ENCODE measurements at places on chromosomes 6 and 20.
A peak's percentile ranks its signal among the peaks of the same experiment; 100 is the strongest.

DNA sequence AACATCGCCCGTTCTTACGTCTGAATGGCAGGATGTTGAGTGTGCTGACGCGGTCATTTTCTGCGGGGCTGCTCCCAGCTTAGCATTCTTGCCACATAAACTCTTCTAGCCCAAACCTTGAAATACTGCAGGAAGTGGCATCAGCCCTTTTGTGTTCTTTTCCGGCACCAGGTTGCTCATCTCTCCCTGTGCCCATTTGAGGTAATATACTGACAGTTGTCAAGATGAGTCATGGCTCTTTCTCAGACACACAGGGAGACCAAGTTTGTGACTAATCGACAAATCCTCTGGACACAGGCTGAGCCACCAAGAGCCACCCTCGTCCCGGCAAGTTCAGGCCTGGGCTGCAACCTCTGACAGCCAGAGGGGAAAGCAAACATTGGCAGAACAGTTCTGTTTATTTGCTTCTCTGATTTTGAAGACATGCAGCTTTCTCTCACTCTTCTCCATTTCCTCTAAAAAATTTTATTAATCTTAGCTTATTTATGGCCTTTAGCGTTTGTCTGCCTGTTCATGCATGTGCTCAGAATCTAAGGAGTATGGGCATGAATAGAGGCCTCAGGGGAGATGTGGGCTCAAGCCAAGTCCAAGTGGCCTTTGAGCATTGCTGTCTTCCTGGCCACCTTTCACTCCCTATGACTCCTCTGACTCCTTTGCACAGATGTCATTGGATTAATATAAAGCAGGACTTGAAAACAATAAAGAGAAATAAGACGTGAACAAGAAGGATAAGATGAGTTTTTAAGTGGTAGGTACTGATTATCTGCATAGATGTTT is 328.2 kb upstream of the JAG1 start:
- no peak for DNase-seq

DNA sequence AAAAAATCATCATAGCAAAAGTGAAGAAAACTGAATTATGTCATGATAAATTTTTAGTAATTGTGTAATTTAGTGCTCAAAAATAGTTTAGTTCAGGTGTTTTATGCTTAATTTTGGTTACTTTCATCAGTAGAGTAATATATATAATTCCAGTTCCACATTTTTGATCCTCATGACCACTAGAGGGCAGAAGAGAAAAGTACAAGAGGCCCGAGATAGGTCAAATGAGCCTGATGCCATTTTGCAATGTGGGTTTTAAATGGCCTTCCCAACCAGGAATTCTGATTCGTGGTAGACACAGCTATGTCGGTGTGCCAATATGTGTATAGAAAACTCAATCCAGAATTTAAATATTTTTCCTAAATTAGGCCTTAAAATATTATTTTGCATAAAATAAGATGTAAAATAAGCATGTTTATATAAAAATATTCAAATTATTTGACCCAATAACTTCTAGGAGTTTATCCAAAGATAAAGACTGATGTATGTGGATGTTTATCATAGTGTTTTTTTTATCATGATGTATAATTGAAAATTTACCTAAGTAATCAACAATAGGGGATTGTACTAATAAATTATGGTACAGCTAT is 159.7 kb upstream of the RPS6KA2 start:
- no peak for DNase-seq

DNA sequence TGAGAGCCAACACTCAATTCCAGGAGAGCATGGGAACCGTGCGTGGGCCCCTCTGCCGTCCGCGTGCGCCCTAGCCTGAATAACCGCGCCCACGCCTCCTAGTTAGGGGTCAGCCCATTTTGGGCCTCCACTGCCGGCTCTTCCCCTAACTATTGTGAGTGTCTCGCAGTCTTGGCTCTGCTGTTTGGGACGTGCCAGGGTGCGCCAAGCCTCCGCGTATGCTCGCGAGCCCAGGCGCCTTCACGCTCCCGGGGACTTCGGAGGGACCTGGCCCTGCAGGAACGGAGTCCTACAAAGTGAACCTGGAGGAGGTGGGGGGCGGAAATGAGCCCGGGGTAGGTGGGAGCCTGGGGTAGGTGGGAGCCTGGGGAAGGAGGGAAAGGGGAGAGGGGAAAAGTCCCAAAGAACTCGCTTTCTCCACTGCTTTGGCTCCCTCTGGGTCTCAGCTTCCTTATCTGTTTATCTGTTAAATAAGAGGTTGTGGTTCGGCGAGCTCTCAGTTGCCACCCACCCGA is 873 bp upstream of the GCM2 start:
- no peak for DNase-seq

GRCh38 chr6:108253241-108253640 is 7.6 kb downstream of the SNX3 start:
- no peak for DNase-seq

DNA sequence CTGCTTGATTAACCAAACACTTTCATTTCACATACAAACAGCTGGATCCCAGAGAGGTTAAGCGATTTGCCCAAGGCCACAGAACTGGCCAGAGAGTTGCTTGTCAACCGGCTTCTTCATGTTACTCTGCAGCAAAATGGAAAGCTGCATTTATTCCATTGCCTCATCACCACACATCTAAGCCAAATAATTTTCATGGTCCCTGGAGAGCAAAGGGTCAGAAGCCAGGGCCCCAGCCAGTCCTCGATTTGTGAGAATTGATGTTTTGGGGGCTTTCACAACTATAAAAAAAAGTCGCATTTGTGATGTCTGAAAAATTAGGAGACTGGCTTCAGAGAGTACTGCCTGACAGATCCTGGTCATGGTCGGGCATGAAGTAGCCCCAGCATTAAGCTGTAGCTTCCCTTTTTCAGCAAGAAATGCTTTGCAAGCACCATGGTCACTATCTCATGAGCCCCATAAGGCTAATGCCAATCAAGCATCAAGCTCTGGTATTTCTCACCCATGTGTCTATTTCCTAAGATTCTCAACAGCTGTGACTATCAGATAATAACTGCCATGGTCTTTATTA is 95.8 kb downstream of the BANF2 start:
- no peak for DNase-seq

DNA sequence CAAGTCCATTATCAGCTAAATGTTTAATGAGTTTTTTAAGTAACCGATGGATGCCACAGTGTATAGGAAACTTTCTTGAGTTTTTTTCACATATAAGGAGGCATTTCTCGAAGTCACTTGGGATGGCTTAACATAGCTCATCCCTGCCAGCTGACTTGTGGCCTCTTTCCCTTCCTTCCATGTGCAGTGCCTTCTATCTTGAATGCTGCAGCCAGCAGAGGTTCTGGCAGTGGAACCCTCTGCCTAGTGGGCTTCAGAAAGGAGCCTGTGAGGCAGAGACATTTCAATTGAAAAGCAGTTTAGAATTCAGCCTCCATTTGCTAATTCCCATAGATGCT is 51.9 kb downstream of the AKAP12 start:
- no peak for DNase-seq

- DNase-seq: no peak
These were observed 263.9 kb upstream of the NT5E start for GRCh38 chr6:85185977-85186376.

DNA sequence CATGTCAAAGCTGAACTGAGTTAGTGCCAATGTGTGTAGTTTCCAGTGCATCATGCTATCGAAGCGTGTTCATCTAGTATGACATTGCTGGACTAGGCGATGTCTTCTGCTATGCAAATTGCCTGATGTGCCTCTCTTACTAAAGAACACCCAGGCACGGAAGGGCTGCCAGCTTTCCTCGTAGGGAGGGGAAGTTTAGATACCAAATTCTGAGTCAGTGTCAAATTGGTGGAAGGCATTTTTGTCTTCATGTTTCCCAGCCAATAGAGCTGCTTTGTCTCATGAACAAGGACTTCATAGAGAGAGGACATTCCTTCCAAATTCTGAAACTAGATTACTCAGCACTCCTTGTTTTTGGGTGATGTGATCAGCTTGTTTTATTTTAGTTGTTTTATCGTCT is 320.1 kb downstream of the BTBD3 start:
- peak; percentile 17 for DNase-seq

DNA sequence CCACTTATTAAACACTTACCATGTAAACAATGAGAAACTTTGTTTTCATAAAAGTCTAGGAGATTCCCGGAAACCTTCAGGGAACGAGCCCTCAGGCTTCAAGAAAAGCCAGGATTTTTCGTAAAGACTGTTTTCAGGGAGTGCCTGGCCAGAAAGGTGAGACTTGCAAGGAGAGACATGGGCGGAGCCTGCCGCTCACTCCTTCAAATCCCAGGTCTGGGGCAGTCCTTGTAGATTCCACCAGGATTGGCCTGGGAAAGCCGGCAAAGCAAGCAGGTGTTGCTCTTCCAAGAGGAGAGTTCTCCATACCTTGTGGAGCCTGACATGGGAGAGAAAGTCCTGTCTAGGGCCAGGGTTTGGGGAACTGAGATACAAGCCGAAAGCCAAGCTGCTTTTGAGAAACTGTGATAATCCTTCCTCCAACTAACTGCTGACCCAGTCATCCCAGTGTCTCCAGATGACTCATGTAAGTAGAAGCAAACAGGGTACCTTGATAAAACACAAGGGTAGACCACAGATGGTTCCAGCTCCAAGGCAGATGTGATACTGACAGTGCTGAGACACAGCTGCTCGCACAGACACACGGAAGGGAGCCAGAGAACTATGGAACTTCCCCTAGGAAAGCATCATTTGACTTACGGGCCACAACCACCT is 69.4 kb upstream of the NAA20 start:
- no peak for DNase-seq

- DNase-seq: no peak
These were observed 99.1 kb upstream of the ISM1 start for GRCh38 chr20:13121840-13122515.

GRCh38 chr20:11432407-11432806 is 485.3 kb upstream of the BTBD3 start:
- DNase-seq: no peak

DNA sequence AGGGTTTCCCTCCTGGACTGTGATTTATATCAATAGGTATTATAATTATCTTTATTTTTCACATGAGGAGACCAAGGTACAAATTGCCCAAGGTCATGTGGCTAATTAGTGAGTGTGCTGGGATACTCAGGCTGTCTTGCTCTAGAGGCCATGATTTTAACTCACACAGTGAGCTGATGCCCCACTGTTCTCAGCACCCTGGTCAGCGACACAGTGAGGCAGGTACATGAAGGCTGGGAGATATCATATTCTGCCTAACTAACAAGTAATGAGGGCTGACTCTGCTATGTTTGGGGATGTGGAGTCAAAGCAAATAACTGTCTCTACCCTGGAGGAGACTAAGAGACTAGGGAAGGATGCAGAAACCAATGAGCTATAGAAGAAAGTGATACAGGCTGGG is 501.1 kb downstream of the PTPRT start:
- no peak for DNase-seq

GRCh38 chr6:45495429-45496084 is 117.8 kb upstream of the SUPT3H start:
- no peak for DNase-seq

GRCh38 chr20:54140067-54140466 is 33.7 kb downstream of the CYP24A1 start:
- no peak for DNase-seq

DNA sequence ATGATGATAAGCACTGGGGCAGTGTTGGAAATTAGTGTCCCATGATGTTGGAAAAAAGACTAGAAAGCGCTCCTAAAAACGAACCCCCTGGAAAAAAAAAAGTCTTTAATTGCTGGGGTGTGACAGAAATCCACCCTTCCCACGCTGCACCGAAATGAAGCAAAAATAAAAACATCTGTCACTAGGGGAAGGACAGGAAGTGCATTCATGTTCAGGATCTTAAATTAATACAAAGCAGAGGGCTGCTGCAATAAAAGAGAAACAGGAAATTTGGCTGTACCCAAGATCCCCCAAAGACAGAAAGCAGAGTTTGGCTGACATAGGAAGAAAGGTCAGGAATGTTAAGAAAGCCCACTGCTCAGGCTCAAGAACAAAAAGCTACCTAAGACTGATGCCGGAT is 333.9 kb downstream of the TBC1D32 start:
- no peak for DNase-seq

DNA sequence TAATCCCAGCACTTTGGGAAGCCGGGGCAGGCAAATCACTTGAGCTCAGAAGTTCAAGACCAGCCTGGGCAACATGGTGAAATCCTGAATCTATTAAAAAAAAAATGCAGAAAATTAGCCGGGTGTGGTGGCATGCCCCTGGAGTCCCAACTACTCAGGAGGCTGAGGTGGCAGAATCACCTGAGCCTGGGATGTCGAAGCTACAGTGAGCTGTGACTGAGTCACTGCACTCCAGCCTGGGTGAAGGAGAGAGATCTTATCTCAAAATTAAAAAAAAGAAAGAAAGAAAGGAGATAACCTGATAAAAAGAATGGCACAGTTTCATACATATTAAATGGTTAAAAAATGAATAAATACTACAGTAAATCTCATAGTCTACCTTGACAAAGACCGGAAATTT is 123.6 kb upstream of the TNFAIP3 start:
- DNase-seq: no peak

DNA sequence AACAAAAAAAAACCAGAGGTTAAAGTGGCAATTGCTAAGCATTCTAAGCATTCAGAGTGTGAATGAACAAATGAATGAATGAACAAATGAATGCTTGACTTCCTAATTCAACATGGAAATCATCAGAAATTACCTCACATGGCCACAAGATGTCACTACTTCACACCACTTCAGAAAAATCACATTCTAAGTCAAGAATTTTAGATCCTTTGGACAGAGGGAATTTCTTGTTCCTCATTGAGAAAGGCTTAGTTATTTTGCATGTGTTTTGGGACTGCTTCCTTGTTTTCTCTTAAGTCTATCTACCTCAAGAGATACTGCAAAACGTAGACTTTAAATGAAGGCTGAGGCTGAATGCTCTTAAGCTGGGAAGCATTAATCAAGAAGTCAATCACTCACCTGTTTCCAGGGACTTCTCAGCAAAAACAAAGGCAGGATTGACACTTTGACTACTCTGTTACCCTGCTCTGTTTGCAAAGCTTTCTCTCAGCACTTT is 120.2 kb downstream of the MBOAT1 start:
- DNase-seq: no peak

GRCh38 chr6:143615785-143616184 is 62.0 kb upstream of the PHACTR2 start:
- DNase-seq: no peak

GRCh38 chr6:15398633-15399275 is 152.9 kb downstream of the JARID2 start:
- no peak for DNase-seq

- no peak for DNase-seq
These were observed 203.7 kb downstream of the BMP7 start for GRCh38 chr20:57062696-57063270.

DNA sequence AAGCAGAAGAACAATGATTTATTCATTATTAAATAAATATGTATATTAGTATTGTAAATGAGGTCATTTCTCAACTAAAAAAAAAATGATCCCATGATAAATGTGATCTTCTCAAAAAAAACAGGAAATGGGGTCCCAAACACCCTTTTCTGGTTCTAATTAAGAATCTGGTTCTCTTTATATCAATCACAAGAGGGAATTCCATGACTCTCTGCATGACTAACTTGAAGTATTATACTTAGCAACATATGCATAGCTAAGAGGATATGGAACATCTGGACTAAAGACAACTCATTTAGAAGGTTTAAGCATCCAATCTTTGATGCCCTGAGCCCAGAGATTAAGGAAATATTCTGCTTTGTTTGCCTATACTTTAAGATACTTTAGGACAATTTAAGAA is 89.7 kb upstream of the EMILIN3 start:
- DNase-seq: no peak

All from ovary (tissue), 10 donors.